ENCODE measurements at places on chromosomes 12 and 14.

DNA sequence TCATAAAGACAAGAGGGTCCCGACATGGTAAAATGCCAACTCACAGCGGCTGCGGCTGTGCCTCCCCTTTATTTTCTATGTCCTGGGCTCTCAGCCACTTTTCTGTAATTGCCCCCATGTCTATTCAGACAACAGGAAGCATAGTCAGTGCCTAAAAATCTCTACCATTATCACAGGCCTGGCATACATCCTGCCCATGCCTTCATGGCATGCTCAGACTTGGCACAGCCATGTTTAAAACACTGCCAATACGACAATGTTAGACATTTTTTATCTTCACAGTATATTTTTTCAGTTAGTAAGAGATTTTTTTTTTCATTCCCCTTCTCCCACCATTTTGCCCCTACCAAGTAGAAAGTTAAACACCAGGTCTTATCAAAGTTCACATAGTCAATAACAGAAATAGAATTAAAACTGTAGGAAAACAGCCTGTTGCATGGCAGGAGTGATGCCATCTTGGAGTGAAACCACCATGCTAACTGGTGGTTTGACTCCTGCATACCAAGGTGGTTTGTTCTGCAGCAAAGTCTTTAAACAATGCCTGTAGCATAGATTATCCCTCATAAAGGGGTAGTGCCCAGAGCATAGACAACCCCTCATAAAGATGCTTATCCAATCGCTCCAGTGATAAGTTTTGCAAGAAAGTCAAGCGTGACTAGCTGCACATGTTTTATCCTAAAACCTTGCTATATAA lies 18.9 kb upstream of the CERS5 start:
- no peak for DNase-seq

- DNase-seq, result no peak
These were observed 48.7 kb downstream of the RBM19 start for GRCh38 chr12:113917393-113917792.

- no peak for DNase-seq
These were observed 94.1 kb downstream of the EML5 start for GRCh38 chr14:88698651-88699050.

DNA sequence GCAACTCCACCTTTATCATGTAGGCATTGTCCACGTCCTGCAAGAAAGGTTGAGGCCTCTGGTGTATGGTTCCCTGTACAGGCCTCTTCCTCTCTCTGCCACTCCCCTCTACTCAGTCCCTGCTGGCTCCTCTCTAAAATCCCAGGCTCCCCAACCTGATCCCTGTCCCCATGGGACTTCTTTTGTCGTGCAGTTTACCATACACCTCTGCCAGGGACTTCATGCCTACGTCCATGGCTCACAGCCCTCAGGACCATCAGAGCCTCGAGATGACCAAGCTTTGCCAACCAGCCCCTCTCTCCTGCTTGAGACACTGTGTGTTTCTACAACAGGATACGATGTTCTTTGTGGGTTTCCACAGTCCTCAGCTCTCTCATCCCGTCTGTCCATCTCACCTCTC lies 2.9 kb downstream of the KRT2 start:
- DNase-seq, result no peak

- no peak for DNase-seq
These were observed 46.9 kb upstream of the MDM1 start for GRCh38 chr12:68378872-68379606.

DNA sequence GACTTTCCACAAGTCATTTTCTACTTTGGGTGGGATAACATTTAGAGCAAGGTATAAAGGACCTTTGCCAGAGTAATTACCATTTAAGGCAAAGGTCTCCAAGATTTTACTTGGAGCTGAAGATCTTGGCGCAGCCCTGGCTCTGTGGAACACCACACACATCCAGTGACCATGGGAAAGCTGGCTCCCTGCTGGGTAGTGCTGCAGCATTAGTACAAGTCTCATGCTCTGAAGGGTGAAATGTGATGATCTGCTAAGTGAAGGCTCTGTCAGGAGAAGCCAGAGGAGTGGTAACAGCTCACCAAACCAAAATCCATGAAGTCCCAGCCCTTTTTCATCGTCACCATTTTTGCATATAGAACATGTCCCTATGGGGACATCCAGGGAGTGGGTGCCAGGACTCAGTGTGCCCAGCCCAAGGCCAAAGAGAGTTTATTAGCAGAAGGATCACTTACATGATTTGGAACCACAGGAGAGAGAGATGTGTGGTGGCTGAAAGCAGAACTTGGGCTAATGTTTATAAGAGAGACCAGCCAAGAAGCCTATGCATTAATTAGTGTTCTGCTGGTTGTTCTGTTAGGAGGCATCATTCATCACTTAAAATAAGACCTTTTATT lies 110.7 kb downstream of the SLC38A6 start:
- no peak for DNase-seq

GRCh38 chr14:91586410-91586809 lies 76.3 kb upstream of the PPP4R3A start:
- DNase-seq, result no peak

DNA sequence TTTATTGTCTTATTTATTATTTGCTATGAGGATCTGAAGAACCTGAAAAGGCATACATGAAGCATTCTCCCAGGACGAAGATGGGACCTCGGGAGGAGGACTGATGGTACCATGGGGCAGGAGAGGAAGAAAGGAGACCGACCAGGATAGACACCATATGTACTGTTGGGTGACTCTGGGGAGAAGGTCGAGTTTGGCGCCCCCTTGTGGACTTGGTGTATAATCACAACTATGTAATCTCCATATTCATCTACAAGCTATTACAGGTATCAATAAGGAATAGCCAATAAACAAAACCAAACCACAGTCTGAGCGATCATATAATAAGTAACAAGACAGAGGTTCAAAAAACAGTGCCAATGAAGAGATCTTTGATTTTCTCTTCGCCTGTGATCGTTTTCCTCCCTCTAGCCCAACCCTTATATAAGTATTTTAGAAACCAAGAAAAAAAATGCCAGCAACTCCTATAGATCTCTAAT lies 139.1 kb downstream of the SPTSSA start:
- DNase-seq, result peak; percentile 62

DNA sequence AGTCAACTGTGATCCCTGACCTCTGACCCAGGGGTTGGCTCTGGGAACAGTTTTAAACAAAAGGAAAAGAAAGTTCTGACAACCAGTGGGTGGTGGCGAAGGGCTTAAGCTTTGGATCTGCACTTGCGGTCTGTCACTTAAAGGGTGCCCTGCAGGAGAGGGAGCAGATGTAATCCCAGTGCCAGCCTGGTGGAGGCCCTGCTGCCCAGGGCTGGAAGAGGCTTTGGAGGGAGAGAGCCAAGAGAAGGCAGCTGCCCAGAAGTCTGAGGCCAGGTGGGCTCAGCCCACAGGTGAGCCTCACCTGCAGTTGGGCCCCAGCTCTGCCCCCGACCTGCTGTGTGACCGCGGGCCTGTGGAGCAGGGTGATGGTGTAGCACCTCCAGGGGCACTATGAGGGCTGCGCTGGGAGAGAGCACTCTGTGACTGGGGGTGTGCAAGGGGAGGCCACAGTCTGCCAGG lies 19.1 kb downstream of the SH2B3 start:
- DNase-seq, result no peak

GRCh38 chr12:72330301-72330700 lies 58.1 kb downstream of the TRHDE start:
- peak; percentile 82 for DNase-seq

DNA sequence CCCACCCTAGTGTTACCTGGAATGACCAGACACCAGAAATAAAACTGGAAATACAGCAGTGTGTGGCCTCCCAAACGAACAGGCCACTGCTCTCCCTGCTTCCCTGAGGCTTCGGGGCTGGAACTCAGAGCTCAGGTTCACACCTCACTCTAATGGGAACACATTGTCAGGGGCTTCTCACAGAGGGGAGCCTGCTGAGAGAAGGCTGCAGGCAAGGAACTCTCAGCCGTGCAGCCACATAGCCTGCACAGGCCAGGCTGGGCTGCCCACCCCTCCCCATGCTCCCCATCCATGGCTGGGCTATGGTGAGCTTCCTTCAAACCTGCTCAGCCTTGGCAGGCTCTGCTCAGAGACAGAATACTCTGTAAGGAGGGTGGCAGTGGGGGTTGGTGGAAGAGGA lies 302.5 kb downstream of the EMP1 start:
- peak; percentile 12 for DNase-seq

DNA sequence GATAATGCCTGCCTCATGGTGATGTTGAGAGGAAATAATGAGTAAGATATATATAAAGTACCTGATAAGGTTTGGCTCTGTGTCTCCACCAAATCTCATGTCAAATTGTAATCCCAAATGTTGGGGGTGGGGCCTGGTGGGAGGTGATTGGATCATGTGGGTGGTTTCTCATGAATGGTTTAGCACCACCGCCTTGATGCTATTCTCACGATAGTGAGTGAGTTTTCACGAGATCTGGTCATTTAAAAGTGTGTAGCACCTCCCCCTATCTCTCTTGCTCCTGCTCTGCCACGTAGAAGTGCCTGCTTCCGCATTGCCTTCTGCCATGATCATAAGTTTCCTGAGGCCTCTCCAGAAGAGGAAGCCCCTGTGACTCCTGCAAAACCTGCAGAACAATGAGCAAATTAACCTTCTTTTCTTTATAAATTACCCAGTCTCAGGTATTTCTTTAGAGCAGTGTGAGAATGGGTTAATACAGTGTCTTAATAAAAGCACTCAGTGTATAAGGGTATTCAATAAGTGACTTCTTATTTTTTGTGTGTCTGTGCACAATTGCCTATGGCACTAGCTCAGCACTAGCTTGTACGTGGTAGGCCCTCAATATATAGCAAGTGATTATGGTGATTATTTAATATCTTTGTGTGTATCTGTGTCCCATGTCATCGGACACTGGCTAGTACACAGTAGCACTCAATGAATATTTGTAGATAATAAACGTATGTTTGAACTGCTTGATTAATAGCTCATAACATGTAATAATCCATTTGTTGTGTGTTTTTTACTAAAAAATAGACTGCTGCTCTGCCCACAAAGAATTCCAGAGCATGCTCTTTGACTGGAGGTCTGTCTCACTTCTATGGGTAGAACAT lies 138.1 kb upstream of the LMNTD1 start:
- DNase-seq, result no peak

DNA sequence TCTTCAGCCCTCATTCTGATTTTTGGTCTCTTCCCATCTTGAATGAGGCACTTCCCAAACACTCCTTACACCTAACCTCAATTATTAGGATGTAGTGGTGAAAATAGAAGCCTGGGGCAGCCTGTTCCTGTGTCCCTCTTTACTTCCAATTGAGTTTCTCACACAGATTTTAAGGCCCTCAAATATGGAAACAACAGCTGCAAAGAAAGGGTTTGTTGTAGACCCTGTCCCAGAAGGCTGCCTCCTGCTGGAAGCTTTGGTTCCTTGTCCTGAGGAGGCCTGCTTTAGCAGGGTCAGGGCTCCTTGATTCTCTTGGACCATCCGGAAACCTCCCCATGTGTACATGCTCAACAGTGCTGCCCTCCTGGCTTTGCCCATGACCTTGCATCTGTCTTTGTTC lies 101.3 kb downstream of the TGFB3 start:
- no peak for DNase-seq
